ENCODE measurements at places on chromosomes 1 and 21. TPM values are rescaled to one million over a fixed set of nuclear protein-coding genes. Genes with fewer than 3 reads are reported as not detected.
A peak's percentile ranks its signal among the peaks of the same experiment; 100 is the strongest.

Gene CLCA2
- total RNA-seq, result not detected

Gene TRIM45
- 0.20 TPM for total RNA-seq

Gene OR6K3
- not detected for total RNA-seq

Gene MSH4
- total RNA-seq, result 0.87 TPM

Gene DAB1
- total RNA-seq, result 2.7 TPM

Gene OR2T35
- total RNA-seq, result not detected

- no peaks in the 10 kb centered on the region for H3K36me3 ChIP-seq
- H3K27ac ChIP-seq, result no peak overlapping the region
- H3K4me3 ChIP-seq, result no peak overlapping the region
- no peak for DNase-seq
- H3K4me1 ChIP-seq, result no peaks in the 10 kb centered on the region
- H3K27me3 ChIP-seq, result no peaks in the 10 kb centered on the region
These were observed 87.8 kb upstream of the NRIP1 start for GRCh38 chr21:15152591-15152990.

DNA sequence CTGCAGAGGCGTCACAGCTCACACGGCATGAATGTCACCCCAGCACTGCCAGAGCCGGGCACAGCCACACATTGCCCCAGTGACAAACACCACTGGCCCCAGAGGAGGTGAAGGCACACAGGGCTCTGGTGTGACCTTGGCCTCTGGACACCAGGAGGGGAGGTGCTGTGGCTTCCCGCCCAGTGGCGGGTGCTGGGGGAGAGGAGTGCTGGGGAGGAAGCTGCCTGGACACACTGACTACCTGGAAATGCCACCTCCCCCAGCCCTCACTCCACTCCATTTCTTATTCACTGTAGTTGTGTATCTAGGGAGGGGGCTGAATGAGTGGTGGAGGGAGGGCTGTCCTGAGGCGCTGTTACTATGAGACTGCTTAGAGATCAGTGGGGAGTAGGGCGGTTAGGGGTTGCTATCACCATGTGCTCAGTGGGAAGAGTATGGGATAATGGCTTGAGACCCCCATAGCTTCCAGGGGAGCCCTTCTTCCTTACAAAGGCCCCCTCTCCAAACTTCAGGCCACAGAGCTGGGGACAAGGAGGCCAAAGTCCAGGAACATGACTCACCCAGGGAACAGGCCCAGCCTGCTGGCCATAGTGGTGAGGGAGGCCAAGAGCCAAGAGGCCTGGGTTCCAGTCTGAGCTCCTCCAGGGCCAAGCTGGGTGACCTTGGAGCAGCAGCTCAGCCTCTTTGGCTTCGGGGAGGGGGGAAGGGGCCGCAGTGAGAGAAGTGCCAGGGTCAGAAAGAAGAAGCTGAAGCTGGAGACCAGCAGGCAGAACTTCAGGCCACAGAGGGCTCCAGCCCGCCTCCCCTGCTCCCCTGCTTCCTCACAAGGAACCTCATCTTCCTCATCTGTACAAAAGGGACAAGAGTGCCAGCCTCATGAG, 40.1 kb downstream of the AHDC1 start:
- H3K4me1 ChIP-seq, result peaks cover 24% of the 10 kb centered on the region
- peak; percentile 22 for DNase-seq
- no peak overlapping the region for H3K27ac ChIP-seq
- no peak overlapping the region for H3K4me3 ChIP-seq
- no peaks in the 10 kb centered on the region for H3K36me3 ChIP-seq
- no peaks in the 10 kb centered on the region for H3K27me3 ChIP-seq

GRCh38 chr1:67316918-67317317, 9.2 kb downstream of the IL12RB2 start:
- no peak overlapping the region for H3K27ac ChIP-seq
- H3K27me3 ChIP-seq, result no peaks in the 10 kb centered on the region
- H3K4me1 ChIP-seq, result no peaks in the 10 kb centered on the region
- no peak for DNase-seq
- H3K36me3 ChIP-seq, result no peaks in the 10 kb centered on the region

DNA sequence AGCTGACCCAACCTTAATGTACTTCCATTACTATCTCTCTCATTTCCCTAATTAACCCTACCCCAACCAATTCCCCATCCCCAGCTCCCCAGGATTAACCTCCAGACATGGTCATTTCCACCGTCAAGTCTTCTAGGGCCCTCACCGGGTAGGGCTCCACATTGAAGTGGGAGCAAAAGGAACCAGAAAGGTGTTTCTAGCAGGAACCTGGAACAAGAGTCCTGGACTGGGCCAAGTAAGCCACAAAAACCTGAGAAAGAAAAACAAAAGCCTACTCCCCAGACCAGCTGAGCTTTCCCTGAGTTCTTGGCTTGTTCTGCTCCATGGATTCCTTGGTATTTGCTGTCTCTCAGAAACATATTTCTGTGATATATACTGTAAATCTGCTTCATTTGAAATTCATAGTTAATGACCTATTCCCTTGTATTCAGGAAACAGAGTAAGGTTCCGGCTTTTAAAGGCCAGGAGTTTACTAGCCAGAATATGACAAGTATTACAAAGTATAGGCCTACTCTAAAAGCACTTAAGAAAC, 58.4 kb downstream of the SYF2 start:
- H3K4me1 ChIP-seq, result no peaks in the 10 kb centered on the region
- no peak overlapping the region for H3K27ac ChIP-seq
- no peak overlapping the region for H3K4me3 ChIP-seq
- DNase-seq, result no peak

DNA sequence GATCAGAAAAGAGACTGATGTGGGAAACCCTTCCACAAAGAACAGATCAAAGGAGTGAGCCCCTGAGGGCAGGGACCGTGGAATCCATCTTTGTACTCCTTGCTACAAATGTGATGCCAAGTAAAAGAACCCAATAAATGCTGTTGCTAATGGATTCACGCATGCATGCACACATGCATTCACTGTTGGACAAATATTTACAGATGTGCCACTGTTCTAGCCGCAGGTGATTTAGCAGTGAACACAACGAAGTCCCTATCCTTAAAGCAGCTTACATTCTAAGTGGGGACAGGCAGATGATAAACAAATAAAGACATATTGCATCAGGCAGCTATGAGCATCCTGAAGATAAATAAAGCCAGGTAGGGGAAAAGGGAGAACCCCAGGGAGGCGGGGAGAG, 67.8 kb downstream of the ITPKB start:
- DNase-seq, result peak; percentile 16
- H3K27ac ChIP-seq, result peak overlapping the region; percentile 10
- H3K27me3 ChIP-seq, result no peaks in the 10 kb centered on the region
- H3K4me3 ChIP-seq, result no peak overlapping the region
- H3K36me3 ChIP-seq, result peaks cover 8% of the 10 kb centered on the region

DNA sequence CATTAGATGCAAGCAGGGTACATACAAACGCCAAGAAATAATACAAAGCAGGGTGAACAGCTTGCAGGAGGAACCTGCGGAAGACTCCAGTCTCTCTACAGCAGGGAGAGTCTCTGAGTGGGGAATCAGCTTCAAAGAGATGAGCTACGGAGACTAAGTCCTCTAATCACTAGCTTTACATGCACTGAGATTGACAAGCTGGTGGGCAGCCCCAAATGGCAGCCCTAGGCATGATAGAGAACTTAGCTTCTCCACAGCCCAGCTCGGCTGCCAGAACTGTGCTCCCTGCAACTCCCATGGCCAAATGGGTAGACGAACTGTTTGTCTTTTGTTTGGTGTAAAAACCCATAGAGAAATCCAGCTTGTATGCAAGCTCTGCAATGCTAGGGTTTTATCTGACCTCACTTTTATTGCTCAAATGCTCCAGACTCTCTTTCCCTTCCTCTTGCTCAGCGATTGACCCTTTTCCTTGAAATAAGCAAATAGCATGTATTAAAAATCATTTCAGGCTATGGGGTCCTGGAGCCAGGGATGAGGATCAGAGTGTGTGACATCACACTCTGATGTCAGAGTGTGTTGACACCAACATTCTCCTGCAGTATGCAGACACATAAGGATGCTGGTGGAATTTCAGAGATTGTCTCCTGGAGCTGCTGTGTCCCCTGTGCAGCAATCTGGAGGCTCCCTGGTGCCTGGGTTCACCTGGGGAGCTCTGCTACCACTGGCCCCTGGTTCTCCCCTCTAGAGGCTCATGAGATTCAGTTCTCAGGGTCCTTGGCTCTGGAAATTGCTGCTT, 238.5 kb downstream of the TTLL7 start:
- no peaks in the 10 kb centered on the region for H3K4me1 ChIP-seq
- no peak overlapping the region for H3K4me3 ChIP-seq
- no peak overlapping the region for H3K27ac ChIP-seq
- DNase-seq, result no peak

DNA sequence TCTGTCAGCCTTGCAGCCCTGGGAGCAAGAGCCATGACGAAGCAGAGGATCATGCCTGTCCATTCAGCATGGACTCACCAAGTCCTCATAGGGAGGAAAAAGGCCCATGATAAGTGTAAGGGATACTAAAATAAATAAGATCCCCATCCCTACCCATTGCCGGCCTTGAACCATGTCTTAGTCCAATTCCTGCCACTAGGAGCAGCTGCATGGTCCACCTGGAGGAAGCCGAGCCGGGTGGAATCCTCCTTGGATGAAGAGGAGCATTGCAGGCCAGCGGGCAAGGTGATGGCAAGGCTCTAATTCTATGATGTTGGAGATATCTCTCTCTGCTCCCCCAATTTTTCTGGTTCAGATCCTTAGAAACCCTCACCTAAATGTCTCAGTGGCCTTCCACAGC, 38.7 kb upstream of the SYT6 start:
- DNase-seq, result no peak
- H3K27me3 ChIP-seq, result no peaks in the 10 kb centered on the region
- no peaks in the 10 kb centered on the region for H3K4me1 ChIP-seq
- H3K4me3 ChIP-seq, result no peak overlapping the region

Data from CD4-positive, alpha-beta memory T cell (primary cell).